ENCODE measurements at places on chromosomes 13 and 19.

- peak; percentile 87 for DNase-seq
- peaks cover 14% of the 10 kb centered on the region for H3K4me1 ChIP-seq
- H3K27ac ChIP-seq, result peak overlapping the region; percentile 69
- H3K27me3 ChIP-seq, result no peaks in the 10 kb centered on the region
- no peak overlapping the region for H3K4me3 ChIP-seq
Measured at GRCh38 chr13:77751513-77752456, 54.3 kb downstream of the SLAIN1 start.

- no peaks in the 10 kb centered on the region for H3K27me3 ChIP-seq
- no peak for DNase-seq
- no peak overlapping the region for H3K27ac ChIP-seq
Measured at GRCh38 chr13:55000043-55000442, 1971.4 kb downstream of the OLFM4 start.

DNA sequence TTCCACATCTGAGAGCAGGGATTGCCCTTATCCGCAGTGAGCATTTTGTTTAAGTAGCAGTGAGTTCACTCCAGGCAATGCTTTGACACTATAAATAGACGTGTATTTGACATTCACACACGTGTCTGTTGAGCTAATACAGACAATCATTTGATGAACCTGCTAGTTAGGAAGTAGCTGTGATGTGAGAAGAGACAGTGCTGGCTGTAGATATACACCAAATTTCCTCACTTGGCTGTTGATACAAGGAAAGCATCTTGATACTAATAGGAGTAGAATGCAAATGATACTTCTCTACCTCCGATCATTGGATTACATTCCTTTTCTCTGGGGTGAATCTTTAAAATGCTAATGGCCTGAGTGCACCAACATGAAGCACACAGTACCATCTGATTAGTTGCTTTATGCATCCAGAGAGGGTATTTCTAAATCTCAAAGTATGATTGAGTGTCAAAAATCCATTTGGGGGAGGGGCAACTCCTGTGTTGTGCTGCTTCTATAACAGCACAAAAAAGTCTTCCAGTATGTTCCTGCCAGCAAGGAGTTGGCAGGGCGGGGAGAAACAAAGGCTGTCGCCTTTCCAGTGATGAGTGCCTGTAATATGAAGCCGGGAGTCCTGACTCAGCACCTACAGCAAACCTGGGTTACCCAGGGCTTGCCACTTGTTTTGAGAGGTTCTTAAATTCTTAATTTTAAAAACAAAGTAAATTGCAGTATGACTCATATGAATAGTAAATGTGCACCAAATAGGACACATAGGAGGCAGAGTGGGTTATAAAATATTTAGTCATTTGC, 7.0 kb downstream of the CUL4A start:
- H3K27me3 ChIP-seq, result no peaks in the 10 kb centered on the region
- peaks cover 23% of the 10 kb centered on the region for H3K4me1 ChIP-seq
- H3K27ac ChIP-seq, result no peak overlapping the region
- no peak for DNase-seq

DNA sequence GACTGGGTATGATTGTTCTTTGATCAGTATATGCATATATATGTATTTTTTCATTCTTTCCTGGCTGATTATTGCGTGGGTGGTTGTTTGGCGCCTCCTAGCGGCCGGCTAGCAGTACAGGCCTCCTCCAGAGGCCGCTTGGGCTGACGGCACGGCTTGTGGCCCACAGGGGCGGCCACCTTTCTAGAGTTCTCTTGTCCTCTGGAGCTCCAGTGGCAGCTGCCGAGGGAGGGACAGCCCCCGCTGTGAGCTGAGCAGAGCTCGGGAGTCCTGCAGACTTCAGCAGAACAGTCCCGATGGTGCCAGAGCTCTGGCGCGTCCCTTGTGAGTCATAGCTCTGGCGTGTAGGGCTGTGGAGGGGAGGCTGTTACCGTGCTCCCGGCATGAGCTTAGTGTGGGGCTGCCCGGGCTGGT, 22.5 kb upstream of the ZNF429 start:
- no peaks in the 10 kb centered on the region for H3K4me1 ChIP-seq
- H3K27ac ChIP-seq, result no peak overlapping the region
- H3K36me3 ChIP-seq, result peaks cover 1% of the 10 kb centered on the region

- no peaks in the 10 kb centered on the region for H3K36me3 ChIP-seq
- no peak for DNase-seq
- no peak overlapping the region for H3K4me3 ChIP-seq
- H3K4me1 ChIP-seq, result no peaks in the 10 kb centered on the region
- no peak overlapping the region for H3K27ac ChIP-seq
Measured at GRCh38 chr19:51800473-51801244, 5.7 kb downstream of the FPR3 start.

GRCh38 chr13:111540486-111540885, 220.0 kb downstream of the TEX29 start:
- H3K36me3 ChIP-seq, result no peaks in the 10 kb centered on the region
- H3K4me3 ChIP-seq, result no peak overlapping the region
- H3K4me1 ChIP-seq, result no peaks in the 10 kb centered on the region

Data from activated CD4-positive, alpha-beta T cell treated with anti-CD3 and anti-CD28 coated beads, Interleukin-2, amount 10 ng/mL, durations not matched to agents 24 days and 14 days (primary cell).